Central memory CD8-positive, alpha-beta T cell (primary cell): ENCODE measurements at places on chromosomes 4 and X.

- no peak for DNase-seq
Measured at GRCh38 chr4:80586716-80587115, 251.2 kb downstream of the CFAP299 start.

GRCh38 chr4:31657859-31658570, 937.8 kb downstream of the PCDH7 start:
- DNase-seq: no peak

- DNase-seq: no peak
Measured at GRCh38 chrX:118558926-118559325, 63.3 kb downstream of the DOCK11 start.

GRCh38 chr4:176953021-176953420, 160.3 kb upstream of the VEGFC start:
- DNase-seq: no peak

- DNase-seq: no peak
Measured at GRCh38 chrX:10477525-10477924, 142.9 kb downstream of the MID1 start.

DNA sequence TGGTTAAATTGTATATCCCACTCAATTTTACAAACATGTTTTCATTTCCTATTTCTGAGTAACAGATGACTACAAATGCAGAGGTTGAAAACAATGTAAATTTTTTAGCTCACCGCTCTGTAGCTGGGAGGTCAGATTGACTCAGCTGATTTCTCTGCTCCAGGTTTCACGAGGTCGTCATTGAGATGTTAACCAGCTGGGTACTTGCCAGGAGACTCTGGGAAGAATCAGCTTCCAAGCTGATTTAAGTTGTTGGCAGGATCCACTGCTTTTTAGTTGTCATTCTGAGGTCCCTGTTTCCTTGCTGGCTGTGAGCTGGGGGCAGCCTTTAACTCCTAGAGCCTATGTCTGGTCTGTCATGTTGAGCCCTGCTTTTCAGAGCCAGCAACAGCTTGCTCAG, 864.3 kb upstream of the AGA start:
- DNase-seq: no peak

DNA sequence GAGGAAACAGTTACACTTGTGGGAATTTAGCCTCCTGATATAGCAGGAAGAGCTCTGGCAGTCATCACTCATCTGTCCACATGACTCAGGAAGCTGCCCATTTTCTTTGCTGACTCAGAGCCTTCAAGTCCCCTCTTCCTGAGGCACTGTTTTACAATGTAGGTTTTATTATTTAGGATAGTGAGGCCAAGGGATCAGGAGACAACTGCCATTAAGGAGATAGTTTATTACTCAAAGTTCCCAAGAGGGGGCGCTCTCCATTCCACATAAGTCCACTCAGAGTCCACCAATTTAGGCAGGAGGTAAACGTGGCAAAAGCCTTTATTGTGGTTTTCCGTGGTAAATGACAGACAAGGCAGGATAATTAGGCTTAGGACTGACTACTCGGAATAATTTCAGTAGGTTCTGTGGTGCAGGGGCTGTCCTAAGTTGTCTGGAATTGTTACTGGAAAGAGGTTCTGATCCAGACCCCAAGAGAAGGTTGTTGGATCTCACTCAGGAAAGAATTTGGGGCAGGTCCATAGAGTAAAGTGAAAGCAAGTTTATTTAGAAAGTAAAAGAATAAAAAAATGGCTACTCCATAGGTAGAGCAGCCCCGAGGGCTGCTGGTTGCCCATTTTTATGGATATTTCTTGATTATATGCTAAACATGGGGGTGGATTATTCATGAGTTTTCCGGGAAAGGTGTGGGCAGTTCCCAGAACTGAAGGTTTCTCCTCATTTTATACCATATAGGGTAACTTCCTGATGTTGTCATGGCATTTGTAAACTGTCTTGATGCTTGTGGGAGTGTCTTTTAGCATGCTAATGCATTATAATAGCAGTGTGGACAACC, 96.0 kb upstream of the RAB40AL start:
- DNase-seq: no peak

GRCh38 chrX:99461223-99461622, 948.9 kb downstream of the PCDH19 start:
- no peak for DNase-seq

- DNase-seq: no peak
Measured at GRCh38 chr4:161554372-161554990, 609.3 kb downstream of the FSTL5 start.
